ENCODE measurements at places on chromosomes 1 and 21.

GRCh38 chr1:197277166-197277565 lies 9.1 kb downstream of the CRB1 start:
- DNase-seq, result no peak

DNA sequence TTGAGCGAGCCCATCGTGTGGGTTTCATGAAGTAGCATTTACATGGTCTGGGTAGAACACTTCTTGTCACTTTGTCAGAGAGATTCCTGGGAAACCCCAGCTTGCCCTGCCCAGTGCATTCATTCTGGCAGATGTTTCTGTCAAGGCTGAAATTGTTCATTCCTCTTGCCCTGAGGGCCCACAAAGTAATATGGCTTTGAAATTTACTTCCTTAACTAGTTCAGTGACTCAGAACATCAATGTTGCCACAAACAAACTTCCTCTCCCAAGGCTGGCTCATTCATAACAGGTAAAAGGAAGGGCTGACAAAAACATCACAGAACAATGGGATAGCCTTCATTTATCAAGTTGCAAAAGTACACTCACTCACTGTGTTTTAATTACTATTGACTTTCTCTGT lies 5.0 kb upstream of the KIAA0040 start:
- no peak for DNase-seq

DNA sequence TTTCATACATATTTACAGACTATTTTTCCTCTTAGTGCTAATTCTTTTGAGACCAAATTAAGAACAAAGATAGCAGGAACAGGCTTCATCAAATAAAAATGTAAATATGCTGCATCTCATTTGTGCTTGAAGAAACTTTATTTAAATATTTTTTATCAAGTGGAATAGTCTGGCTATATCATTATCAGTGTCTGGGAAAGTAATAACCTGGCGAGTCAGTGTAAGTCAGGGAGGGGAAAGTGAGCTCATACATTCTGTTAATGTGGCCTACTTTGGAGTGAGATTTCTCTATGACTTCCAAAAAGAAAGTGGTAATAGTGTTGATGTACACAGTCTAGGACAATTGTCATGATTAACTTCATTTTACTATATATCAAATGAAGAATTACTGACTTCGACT lies 1045.1 kb downstream of the ADGRL2 start:
- DNase-seq, result no peak

GRCh38 chr1:230750986-230751625 lies 3.9 kb downstream of the CAPN9 start:
- no peak for DNase-seq

GRCh38 chr1:175978476-175978875 lies 228.6 kb downstream of the COP1 start:
- DNase-seq, result no peak

- DNase-seq, result no peak
Measured at GRCh38 chr1:31801458-31801857, 14.4 kb downstream of the SPOCD1 start.

DNA sequence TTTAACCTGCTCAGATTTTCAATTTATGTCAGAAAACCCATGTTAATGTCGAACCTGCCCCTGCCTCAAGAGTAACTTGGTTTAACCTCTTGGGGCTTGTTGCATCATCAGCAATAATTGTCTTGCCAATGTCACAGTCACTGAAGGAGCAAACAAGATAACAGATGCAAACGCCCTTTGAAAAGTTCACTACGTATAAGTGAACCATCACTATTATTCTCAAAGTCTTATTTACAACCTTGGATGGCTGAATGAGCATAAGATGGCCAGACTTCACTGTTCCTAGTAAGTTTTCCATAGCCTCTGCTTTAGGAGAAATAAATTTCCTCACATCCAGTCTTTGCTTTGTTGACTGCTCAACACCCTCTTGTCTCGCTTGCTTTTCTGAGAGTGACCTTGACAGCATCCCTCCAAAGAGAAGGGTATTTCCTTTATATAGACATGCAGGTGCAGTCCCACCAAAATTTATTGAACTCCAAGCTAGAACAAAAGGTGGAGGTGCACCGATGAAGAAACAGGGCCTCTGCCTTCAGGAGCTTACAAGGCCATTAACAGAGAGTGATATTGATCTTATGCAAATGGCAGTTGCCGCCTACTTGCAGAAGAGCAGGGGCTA lies 749 bp upstream of the LRIG2 start:
- DNase-seq, result no peak

- DNase-seq, result no peak
Measured at GRCh38 chr1:242425232-242425631, 99.3 kb downstream of the PLD5 start.

All from activated gamma-delta T cell (primary cell).